ENCODE measurements at places on chromosomes 1 and 21.
A peak's percentile ranks its signal among the peaks of the same experiment; 100 is the strongest.

GRCh38 chr1:152189657-152190442, 30.8 kb upstream of the RPTN start:
- peak; percentile 79 for DNase-seq

GRCh38 chr1:38815903-38816627, 43.5 kb downstream of the RRAGC start:
- peak; percentile 40 for DNase-seq

DNA sequence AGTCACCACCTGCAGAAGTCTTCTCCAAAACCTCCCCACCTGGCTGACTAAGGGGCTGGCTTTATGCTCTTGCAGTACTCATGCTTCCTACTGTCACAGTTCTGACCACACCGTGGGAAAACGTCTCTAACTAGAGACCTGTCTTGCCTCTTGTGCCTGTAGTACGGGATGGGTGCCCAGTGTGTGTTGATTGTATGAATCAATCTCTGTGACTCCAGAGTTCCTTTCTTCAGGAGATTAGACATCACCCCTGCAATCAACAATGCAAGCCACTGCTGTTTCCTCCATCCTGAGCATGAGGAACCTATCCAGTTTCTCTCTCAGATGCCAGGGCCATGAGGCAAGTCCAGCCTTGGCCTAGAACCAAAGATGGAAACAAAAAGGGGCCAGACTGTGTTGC, 64.1 kb downstream of the LRRN2 start:
- no peak for DNase-seq

GRCh38 chr1:100302739-100303138, 36.7 kb downstream of the RTCA start:
- DNase-seq, result no peak

GRCh38 chr1:23251812-23252211, 34.5 kb upstream of the HTR1D start:
- DNase-seq, result no peak

- no peak for DNase-seq
Measured at GRCh38 chr1:3215198-3216014, 146.4 kb downstream of the PRDM16 start.

GRCh38 chr1:225517697-225518096, 89.9 kb upstream of the LBR start:
- DNase-seq, result no peak

GRCh38 chr1:179966551-179966950, 11.9 kb downstream of the CEP350 start:
- DNase-seq, result no peak

DNA sequence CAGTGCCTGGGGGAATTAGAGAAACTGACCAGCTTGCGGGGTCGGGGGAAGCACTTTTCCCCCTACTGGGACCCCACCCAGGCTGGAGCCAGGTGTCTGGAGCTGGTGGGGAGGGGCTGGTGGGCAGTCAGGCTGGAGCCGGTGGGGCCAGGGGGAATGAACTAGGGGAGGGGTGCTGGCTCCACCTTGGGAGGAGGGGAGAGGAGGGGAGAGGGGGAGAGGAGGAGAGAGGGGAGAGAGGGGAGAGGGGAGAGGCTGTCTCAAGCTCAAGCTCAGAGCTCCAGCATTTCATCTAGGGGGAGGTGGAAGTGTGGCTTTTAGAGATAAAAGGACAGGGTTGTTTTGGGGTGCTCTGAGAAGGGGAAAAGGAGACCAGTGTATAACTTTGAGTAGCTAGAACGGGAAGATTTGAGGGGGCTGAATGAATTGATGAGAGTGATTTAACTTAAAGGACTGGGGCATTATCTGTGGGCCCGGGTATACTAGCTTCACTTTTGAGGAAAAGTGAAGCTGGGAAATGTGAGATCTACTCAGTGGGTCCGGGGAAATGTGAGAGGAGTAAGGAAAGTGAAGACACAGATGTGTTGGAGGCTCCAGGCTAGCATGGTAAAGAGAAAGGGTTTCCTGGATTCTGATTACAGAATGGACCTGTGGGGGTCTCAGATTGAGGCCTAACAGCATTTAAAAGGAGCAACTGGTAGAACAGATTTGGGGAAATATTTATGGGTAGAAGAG, 2.8 kb downstream of the EFNA1 start:
- DNase-seq, result no peak

GRCh38 chr1:160836981-160837557, 25.6 kb downstream of the CD244 start:
- no peak for DNase-seq

GRCh38 chr1:21824926-21825325, 12.9 kb downstream of the LDLRAD2 start:
- no peak for DNase-seq

- no peak for DNase-seq
Measured at GRCh38 chr1:87196110-87196827, 132.4 kb upstream of the LMO4 start.

DNA sequence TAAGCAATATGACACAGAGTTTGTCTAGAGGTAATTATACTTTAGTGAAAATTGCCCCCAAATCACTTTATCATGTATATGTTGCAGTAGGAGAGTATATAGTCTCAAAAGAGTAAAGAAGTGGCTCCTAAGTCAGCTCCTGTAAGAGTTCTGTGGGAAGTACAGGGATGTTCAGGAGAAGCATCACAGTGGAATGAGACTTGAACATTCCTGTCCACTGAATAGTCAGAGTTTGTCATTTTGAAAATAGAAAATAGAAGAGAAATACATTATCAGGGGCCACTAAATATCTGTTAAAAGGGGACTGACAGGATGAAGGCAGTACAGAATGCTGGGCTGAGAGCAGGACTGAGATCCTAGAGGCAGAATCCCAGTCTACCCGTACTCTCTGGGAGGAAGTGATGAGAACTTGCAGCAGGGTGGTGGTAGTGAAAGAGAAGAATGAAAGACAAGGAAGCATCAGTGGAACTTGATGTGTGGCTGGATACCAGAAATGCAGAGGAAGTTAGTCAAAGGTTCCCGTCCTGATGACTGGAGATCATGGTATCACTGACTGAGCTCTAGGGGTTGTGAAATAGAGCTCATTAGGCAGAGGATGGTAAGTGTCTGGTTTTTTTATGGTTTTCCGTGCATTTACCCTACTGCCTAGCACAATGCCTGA, 153.4 kb downstream of the FMN2 start:
- DNase-seq, result no peak

DNA sequence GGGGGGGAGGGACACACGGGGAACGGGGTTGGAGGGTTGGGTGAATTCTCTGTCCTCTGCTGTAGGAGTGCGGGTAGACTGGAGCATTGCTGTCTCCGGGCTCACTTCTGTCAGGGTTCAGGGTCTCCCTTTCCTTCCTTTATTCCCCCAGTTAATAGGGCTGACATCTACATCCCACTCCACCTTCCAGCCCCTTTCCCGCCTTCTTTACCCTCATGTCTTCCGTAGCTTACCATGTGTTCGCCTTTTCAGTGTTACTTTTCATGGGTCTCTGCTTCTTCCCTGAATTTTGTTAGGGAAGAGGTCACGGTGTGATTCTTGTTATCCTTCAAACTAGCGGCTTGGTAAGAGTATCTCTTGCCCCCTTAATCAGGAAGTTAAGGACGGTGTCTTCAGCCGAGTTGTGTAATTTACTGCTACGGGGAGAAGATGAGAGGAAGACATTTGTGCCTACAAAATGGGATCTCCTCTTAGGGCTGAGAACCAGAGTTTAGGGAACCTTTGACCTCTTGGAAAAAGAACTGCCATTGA, 917 bp downstream of the RAP1A start:
- no peak for DNase-seq

DNA sequence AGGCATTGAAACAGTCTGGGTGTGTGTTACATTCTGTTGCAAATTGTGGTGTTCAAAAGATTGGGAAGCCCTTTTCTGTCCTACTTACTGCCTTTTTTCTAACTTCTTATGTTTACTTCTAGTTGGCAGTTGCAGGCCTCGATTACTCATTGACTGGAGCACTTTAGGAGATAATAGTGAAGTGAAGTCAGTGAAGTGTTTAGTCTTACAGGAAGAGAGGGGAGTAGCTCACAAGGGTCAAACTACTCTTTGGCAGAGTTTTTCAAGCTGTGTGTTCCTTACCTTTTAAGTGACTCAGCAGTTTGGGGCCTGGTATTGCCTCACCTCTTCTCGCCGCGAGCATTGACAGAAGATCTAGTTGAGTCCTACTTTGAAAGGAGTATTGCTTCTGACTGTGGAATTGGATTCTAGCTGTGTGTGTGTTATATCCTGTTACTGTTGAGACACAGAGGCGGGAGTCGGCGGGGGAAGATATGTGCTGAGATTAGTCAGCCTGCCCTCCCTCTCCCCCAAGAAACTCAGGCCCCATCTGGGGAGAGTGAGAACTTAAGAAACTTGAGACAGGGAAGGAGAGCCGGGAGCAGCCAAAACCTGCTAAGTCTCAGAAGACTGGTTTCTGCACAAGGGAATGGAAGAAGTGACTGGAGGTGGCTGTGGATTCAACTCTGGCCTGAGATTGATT, 19.3 kb downstream of the AHCYL1 start:
- DNase-seq, result no peak

DNA sequence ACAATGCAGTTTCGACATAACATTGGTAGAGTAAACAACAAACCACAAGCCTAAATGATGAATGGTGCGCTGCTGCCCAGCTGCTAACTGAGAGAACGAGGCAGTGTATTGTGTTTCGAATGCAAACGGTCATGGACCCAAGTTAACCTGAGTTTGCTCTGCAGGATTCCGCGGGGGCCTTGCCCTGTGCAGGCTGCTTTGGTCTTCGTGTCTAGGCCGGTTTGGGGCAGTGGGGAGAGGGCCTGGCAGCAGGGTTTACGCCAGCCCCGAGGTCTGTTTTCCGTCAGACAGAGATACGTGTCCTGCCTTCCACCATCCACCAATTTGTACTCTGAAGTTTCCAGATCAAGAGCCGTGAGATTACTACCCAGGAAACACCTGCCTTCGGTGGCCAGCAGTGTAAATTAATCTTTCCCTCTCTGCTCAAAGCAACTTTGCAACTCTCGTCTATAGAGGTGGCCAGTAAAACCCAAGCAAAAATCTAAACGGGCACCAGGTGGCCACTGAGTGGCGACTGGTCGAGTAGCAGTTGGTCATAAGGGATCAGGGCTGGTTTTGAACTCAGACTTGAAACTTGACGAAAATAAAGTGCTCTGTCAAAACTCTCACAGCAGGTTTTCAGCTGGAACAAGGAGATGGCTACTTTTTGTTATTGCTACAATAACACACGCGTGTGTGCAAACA, 6.3 kb upstream of the PRDM15 start:
- peak; percentile 50 for DNase-seq

DNA sequence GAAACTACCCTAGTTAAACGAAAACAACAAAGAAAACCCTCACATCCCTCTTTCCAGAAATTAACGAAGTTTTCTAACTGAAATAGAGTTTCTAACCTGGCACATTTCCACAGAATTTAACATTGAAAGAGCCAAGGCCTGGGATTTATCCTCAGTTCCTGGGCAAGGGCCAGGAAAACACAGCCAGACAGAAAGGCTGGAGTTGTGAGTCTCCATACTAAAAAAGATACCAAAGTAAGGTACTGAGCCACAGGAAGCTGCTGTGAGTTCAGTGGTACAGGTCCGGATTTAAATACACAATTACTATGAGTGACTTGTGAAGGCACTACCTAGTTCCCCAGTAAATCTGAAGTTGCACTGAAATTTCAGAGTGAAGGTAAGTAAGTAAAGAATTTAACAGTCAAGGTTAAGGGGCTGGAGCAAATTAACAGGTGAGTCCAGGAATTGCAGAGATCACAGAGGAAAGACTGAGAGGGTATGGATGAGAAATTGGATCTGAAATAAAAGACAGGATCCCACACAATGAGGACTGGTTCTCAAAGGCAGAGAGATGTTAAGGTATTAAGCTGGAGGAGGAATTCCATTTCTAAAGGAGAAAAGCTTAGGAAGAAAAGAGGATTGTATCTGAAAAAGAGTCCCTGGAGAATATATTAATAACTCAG, 905 bp downstream of the LIX1L start:
- DNase-seq, result no peak

DNA sequence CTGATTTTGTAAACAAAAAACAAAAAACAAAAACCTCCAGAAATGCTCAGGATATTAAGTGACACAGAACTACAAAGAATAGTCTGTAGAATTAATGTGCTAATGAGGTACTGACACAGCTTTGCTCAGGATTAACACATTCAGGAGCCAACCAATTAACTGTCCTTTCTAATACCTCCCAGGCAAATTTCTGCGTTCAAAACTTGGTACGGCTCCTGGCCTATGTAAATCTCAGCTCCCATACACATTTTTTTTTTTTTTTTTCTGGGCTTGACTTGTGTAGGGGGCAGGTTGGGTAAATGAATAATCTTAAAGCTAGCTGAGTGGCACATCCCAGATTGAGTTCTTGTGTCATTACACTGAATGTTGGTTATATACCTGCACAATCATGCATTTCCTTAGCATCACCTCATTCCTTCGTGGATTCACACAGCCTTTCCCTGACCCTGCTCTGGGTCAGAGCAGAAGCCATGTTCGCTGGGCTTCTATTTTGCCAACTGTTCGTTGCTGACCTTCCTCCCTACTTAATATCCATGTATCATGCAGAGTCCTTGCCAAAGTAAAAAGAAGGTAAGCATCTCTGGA, 12.6 kb upstream of the IER5 start:
- no peak for DNase-seq

- no peak for DNase-seq
Measured at GRCh38 chr1:24827379-24828135, 82.3 kb downstream of the CLIC4 start.

DNA sequence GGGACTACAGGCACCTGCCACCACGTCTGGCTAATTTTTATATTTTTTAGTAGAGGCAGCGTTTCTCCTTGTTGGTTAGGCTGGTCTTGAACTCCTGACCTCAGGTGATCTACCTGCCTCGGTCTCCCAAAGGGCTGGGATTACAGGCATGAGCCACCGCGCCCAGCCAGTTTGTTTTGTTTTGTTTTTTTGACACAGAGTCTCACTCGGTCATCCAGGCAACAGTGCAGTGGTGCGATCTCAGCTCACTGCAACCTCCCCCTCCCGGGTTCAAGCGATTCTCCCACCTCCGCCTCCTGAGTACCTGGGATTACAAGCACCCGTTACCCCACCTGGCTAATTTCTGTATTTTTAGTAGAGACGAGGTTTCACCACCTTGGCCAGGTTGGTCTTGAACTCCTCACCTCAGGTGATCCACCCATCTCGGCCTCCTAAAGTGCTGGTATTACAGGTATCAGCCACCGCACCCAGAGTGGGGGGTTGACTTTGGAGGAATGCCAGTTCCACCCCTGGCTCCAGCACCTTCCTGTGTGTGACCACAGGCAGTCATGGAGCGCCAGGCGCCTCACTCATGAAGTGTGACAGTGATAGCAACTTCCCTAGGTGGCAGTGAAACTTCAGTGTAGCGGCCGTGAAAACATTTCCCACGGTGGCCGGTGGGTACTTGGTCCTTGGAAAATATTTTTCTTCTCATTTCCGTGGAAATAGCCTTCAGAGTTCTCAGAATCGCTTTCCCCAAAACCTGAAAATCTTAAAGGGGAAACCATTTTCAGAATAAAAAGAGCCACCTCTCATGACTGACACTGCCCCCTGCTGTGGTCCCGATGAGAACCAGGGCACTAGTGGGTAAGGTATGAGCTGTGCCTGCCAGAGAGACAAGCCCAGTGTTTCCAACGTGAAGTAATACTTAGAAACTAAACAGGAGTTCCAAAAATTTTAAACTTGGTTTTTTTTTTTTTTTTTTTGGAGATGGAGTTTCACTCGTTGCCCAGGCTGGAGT, 48.6 kb downstream of the WDR4 start:
- DNase-seq, result no peak

Data from GM13977 (cell line).